ENCODE measurements at places on chromosomes 16 and 17.

DNA sequence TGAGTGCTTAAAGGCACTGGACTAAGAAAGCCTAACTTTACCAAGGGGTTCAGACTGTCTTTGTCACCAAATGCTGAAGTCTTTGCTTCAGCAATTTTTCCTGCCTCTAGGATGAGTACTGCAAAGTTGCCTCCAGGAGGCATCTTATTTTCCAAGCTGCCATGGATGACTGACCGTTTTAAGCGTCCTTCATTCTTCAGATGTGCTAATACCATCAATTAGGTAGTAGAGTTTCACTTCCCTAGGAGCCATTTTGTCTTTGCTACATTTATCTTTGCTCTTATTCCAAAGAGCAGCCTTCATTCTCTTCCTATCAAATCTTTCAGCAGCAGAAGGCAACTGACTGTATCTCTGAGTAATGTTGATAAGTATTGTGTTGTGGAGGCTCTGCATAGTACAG is 440.1 kb downstream of the CDH13 start:
- no peak for DNase-seq

GRCh38 chr16:59748531-59748930 is 1014.4 kb upstream of the GOT2 start:
- no peak for DNase-seq

DNA sequence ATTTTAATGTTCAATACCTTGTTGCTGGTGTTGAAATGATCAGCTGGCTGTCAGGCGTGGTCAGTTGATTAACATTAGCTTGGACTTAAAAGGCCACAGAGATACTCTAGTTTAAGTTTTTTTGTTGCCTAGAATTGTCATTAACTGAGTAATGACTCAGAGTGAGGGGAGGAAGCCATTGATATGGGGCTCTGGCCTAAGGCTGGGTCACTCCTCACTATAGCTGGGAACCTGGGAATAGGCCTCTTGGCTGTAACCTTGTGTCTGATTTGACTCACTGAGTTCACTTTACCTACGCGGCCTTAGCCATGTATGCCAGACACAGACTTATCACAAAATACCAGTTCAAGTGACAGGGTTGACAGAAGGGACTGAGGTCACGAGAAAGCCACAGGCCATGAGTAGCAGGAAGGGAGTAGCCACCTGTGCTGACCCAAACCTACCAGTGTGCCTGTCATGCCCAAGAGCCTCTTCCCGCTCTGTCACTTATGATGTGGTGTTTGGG is 37.9 kb upstream of the ADCY7 start:
- DNase-seq: no peak

GRCh38 chr16:30511509-30511908 is 14.9 kb downstream of the ZNF768 start:
- DNase-seq: no peak

- no peak for DNase-seq
These were observed 26.8 kb downstream of the DRC3 start for GRCh38 chr17:17999364-18000029.

DNA sequence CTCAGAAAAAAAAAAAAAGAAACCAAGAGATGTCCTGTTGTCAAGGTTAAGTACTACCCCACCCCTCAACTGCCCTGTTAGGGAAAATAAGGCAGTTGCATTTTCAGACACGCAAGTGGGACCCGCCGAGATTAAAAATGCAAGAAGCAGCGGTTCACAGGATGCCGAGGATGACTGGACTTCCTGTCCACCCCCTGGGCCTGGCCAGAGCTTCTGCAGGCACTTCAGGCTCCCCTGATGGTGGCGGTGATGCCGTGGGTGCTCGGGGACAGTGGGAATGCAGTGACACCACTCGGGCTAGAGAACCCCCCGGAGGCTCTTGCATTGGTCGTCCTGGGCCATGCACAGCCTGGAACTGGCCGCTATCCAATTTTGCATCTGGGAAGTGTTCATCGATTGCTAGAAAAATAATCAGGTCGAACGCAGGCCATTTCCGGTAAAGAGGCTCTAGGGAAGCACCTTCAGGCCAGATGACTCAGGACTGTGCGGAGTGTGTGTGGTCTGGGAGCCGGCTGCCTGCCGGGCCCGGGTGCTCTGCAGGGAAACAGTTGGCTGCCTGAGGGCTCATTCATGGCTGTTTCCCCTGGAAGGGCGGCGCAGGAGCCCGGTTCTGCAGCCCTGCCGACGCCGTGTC is 13.4 kb upstream of the CRISPLD2 start:
- DNase-seq: no peak

DNA sequence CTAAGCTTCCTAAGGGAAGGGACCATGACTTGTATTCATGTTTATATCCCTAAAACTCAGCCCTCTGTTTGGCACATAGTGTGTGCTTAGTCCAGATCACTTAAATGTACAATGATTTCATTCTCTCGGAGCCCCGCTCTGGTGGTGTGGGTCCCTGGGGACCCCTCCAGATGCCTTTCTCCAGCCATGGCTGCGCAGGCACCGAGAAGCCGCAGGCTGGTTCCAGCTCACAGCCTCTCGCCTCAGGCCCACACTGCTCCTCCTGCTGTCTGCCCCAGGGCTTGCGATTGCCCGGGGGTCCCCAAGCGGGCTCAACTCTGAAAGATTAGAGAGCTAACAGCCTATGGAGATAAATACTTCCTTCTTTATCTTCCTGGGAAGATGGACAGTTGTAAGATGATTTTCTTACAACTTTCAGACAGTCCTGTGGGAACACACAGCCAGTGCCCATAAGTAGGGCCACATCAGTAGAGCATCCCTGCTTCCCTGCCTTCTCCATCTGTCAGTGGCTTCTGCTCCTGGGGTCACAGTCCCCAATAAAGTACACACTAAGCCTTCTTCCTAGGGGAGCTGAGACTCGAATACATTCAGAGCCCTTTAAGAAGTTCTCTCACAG is 66.2 kb downstream of the CENPV start:
- DNase-seq: no peak

DNA sequence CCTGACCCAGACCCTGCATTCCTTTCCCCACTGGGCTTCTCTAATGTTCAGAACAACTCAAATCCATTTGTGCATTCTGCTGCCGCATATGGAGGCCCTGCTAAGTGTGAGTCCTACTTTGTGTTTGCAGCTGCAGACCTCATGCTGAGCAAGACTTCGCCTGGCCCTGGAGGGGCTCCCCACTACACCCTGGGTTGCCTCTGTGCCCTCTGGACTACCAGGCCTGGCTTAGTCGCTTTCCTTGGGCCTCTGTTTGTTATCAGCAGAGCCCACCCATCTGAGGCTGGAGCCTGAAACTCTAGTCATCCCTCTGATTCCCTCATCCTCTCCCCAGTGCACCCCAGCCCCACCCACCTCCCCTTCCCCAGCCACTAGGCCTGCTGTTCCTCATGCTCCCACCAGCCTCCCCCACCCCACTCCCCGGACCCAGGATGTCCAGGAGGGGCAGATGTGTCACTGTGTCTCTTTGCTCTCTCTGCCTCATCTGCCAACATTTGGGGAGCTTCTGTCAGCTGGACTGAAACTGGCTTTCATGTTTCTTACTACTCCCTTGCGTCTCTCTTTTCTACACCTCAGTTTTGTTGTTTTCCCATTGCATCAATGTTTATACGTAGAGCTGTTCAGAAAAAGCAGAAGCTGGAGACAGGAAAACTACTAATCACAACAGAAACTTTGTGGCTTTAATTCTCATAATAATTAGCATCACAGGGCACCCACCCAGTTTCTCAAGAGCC is 17.9 kb upstream of the CD300E start:
- DNase-seq: no peak

DNA sequence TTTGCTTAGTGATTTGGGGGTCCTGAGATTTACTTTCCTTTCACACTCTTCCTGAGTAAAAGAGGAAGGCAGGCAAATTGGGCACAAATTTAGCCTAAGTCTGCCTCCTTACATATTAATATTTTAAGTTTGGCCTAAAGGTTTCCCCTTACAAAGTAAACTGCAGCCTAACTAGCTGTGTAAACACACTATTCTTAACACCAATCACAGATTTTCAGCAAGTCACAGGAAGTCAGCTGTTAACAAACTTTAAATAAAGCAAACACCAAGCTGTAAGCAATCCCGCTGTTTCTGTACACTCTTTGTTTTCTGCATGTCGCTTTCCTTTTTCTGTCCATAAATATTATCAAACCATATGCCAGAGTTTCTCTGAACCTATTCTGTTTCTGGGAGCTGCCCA is 45.1 kb upstream of the ABCC11 start:
- no peak for DNase-seq

- DNase-seq: no peak
These were observed 2.6 kb downstream of the ARHGAP17 start for GRCh38 chr16:25012525-25012991.

- DNase-seq: no peak
These were observed 75.4 kb downstream of the YPEL2 start for GRCh38 chr17:59406808-59407381.

- no peak for DNase-seq
These were observed 417.8 kb downstream of the CDH13 start for GRCh38 chr16:83044589-83044988.

DNA sequence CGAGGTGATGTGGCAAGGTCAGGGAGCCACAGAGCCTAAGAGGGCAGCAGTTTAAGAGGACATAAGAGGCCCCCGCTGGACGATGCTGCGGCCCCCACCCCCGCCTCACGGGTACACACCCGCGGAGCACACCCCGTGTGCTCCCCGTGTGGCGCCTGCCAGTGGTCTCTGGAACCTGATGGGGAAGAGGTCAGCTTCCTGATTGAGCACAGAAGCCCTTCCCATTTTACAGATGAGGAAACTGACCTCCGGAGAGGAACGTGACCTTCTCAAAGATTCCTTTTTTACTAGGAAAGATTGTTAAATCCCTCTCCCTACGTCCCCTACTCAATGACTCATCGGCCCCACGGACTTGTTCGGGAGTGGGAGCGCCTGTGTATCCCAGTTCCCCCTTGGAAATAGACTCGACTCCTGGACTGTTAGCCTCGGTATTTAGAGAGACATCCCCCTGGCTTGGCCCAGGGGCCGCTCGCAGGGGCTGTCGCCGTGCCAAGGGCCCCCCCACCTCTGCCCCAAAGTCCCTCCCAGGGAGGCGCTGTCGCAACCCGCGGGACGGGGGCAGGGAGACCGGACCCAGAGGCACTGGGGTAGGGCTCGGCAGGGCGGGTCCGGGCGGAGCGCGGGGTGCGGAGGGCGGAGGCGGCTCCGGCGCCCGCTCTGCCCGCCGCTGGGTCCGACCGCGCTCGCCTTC is at the start of gene ABCC3:
Gene ABCC3, plus strand, starts transcription at position 658 of the 691 bp plus-strand sequence. CDS start 56 bp downstream, outside the sequence.
- no peak for DNase-seq

DNA sequence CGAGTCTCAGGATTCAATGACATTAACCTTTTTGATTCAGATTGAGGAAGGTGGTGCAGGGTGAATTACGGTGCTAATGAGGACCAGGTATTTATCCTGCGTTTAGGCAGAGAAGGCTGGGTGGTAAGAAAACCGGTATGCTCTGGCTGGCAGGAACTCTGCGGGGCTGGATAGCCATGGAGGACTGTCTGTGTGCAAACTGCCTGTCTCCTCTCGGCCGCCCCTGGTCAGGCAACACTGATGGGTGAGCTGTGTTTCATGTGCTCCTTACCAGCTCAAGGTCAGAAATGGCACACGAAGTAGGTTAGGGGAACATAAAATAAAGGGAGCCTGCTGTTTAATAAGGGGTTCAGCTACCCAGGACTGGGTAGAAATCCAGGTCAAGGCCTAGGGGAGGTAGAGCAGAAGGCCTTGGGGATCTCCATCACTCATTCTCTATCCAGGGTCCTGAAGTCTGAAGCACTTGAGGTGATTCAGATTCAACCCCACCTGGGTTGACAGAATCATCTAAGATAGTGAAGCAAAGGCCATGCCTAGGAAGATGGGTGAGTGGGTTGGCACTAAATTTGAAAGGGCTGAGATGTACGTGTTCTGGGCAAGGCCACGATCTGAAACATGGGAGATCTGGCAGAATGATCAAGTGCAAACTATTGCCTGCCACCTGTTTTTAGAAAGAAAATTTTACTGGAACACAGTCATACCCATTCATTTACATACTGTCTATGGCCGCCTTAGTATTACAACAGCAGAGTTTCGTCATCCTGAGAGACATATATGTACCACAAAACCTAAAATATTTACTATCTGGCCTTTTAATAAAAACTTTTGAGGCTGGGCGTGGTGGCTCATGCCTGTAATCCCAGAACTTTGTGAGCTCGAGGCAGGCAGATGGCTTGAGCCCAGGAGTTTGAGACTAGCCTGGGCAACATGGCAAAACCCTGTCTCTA is 292.5 kb downstream of the XYLT1 start:
- DNase-seq: no peak

DNA sequence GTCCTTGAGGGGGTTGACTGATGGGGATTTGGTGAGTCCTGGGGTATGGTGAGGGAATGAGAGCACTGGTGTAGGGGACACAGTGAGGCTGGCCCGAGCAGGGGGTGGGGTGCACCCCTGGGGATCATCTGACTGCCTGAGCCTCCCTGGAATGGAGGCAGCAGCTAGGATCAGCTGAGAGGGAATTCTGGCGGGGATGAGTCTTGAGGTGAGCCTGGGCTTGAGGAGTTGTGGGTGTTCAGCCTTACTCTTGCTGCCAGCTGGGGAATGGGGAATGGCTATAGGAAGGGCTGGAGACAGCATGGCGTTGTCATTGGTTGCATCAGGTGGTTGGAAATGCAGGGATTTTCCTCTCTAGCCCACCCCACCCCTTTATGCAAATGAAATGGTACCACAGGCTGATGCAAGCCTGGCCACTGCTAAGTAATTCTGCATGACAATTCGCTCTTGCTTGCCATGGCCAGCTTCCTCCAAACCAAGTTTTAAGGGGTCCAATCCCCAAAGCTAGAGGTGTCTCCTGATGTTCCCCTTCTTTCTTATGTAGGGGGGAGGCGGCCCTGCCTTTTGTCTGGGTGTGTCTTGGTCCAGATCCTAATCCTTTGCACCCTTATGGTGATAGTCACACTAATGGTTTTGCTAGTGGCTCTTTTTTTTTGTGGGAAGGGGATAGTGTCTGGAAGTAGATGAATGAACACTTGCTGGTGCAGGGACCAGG is 7.5 kb downstream of the NFE2L1 start:
- no peak for DNase-seq

- no peak for DNase-seq
These were observed 11.8 kb downstream of the ASPHD1 start for GRCh38 chr16:29912087-29912486.

- no peak for DNase-seq
These were observed 30.3 kb upstream of the LRRC37A start for GRCh38 chr17:46264456-46265198.

- no peak for DNase-seq
These were observed 330.3 kb downstream of the SEC14L1 start for GRCh38 chr17:77470800-77471733.

DNA sequence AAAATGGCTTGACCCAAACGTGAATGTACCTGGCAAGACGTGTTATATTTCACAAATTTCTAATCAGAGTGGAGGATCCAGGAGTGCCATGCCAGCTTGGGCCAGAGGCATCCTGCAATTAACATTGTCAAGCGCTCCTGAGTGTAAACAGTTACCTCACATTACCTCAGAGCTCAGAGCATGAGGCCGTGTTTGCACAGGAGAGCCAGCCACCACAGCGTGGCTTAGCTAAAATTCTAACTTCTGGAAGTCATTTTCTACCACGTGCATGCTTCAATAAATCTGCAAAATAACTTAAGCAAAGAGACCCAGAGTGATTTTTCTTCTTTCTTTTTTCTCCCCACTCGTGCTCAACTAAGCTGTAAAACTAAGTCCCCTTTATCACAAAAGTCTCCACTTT is 769.0 kb downstream of the KCNJ2 start:
- DNase-seq: no peak

- DNase-seq: no peak
These were observed 1.1 kb upstream of the GIT1 start for GRCh38 chr17:29590411-29591145.

- no peak for DNase-seq
These were observed 12.7 kb upstream of the DOC2B start for GRCh38 chr17:193841-194806.

Data from stimulated activated CD4-positive, alpha-beta T cell treated with anti-CD3 and anti-CD28 coated beads, Interleukin-1b, Interleukin-23, amount 100 ng/mL, for 1 hour (primary cell).